ENCODE measurements at places on chromosomes 16 and 17.
A peak's percentile ranks its signal among the peaks of the same experiment; 100 is the strongest.

- DNase-seq, result no peak
These were observed 137.5 kb downstream of the SOCS1 start for GRCh38 chr16:11118479-11118878.

DNA sequence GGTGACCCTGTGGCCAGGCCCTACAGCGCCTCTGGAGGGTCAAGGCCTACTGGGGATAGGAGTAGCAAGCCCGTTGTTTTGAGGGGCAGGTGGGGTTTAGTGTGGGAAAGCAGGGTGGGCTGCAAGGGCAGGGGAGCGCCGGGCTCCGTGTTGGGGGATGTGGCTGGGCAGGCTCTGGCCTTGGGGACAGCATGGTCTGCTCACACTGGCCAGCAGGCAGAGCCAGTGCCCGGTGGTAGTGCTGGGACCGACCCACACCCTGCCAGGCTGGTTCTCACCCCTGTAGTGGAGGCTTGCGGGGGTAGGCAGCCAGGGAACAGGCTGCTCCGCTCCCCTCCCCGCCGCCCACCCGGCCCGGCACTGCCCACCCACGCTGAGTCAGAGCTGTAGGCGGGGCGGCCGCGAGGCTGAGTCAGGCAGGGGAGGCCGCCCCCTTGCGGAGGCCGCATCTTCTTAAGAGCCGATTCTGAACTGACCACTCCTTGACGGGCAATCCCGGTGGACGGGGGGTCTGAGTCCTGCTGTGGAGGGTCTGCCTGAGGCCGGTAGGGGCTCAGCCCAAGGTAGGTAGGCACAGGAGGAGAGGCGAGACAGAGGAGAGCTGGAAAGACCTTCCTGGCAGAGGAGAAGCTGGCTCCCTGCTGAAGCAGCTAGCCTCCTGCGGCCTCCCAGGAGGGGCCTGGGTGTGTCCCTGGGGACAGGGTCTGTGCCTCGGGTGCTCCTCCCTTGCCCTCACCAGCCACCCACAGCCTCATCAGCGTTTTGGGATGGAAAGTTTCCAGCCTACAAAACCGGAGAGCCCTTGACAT is 62.4 kb downstream of the BAIAP2 start:
- peak; percentile 55 for DNase-seq

GRCh38 chr17:6420173-6420641 is 14.7 kb downstream of the AIPL1 start:
- DNase-seq, result no peak

- DNase-seq, result no peak
These were observed 46.4 kb downstream of the SPOP start for GRCh38 chr17:49631496-49631895.

DNA sequence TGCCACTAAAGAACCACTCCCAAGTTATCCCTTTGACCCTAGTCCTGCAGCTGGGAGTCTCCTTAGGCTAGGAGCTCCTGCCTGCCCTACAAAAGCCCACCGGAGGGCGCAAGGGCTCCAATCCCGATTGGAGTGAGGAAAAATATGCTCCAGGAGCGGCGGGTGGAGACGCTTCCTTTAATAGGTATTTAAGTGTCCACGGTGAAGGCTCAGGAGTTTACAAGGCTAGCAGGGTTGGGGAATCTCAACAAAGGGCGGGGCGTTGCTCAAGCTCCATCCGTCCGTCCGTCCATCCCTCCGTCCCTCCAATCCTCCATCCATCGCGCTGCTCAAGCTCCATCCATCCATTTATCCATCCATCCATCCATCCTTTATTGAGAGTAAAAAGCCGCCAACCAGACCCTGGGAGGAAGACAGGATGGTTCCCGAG is 556 bp upstream of the SPNS1 start:
- no peak for DNase-seq

- no peak for DNase-seq
These were observed 7.3 kb downstream of the ZZEF1 start for GRCh38 chr17:4135489-4135888.

- DNase-seq, result no peak
These were observed 5.3 kb upstream of the C16orf74 start for GRCh38 chr16:85755929-85756768.

DNA sequence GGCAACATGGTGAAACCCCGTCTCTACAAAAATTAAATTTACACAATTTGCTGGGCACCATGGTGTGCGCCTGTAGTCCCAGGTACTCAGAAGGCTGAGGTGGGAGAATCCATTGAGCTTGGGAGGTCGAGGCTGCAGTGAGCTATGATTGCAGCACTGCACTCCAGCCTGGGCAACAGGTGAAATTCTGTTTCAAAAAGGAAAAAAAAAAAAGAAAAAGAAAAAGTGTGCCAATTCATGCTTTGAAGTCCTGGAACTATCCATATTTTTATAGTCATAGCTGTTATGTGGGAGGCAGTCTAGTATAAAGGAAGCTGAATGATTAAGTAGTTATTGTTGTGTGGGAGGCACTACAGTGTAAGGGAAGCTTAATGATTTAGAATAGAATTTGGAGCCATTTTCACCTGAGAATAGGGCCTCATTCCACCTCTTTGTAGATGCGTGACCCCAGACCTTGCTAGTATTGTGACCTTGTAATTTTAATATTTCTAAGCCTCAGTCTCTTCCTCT is 31.6 kb downstream of the IQCK start:
- no peak for DNase-seq

- DNase-seq, result no peak
These were observed 223.3 kb upstream of the KCNJ16 start for GRCh38 chr17:69851736-69852135.

- DNase-seq, result no peak
These were observed 306.6 kb downstream of the MAF start for GRCh38 chr16:79293836-79294460.

- DNase-seq, result no peak
These were observed 608 bp upstream of the TRIM37 start for GRCh38 chr17:59107306-59107670.

GRCh38 chr17:50682938-50683337 is 24.8 kb downstream of the ANKRD40 start:
- DNase-seq, result no peak

DNA sequence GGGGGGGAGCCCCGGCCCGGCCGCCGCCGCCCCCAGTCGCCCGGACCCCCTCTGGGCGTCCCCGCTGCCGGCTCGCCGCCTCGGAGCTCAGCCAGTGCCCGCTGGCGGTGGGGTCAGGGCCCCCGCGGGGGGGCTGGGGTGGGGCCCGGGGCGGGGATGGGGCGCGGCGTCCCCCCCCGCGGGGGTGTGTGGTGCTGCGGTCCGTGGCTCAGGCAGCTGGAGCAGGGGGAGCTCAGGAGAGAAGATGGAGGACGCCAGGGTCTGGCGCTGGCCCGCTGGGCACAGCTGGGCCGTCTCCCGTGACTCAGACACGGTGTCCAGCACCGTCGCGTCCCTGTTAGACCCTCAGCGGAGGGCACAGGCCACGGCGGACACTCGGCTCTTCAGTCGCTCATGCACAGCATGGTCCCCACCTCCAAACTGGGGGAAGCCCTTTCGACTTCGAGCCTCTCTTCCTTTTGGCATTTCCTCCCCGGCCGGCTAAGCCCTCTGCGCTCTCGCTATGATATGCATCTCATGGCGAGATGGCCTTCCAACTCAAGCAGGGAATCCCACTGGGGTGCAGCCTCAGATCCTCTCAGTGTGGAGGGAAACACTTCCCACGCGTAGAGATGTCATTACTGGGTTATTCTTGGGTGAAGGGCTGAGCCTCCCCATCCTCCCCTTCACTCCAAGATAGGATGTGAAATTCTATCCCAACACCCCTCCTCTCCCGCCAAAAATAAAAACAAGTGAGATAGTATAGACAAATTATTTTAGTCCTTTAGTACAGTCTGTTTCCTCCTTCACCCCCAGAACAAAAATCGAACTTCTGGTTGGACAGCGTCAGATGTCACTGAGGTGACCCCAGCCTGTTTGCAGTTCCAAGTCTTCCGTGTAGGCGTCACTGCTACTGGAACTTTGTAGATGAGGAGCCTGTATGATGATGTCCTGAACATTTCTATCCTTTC is 522 bp upstream of the VEZF1 start:
- no peak for DNase-seq

DNA sequence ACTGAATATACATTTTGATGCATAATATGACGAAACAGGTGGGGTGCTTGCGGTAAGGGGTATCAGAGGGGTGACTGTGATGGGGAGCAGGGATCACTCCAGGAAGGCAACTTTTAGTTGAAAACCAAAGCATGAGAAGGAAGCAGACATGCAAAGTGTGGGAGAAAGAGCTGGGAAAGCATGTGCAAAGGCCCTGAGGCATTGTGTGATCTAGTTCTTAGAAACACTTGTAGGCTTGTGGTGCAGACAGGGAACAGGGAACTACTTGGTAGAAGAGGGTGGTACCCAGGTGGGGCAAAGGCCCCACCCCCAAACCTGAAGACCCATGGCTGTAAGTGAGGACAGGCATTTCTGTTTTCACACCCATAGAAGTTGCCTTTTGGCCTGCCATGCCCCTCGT is 459.9 kb upstream of the EEF2KMT start:
- no peak for DNase-seq

- DNase-seq, result no peak
These were observed 5.4 kb upstream of the FSCN2 start for GRCh38 chr17:81522491-81523401.

DNA sequence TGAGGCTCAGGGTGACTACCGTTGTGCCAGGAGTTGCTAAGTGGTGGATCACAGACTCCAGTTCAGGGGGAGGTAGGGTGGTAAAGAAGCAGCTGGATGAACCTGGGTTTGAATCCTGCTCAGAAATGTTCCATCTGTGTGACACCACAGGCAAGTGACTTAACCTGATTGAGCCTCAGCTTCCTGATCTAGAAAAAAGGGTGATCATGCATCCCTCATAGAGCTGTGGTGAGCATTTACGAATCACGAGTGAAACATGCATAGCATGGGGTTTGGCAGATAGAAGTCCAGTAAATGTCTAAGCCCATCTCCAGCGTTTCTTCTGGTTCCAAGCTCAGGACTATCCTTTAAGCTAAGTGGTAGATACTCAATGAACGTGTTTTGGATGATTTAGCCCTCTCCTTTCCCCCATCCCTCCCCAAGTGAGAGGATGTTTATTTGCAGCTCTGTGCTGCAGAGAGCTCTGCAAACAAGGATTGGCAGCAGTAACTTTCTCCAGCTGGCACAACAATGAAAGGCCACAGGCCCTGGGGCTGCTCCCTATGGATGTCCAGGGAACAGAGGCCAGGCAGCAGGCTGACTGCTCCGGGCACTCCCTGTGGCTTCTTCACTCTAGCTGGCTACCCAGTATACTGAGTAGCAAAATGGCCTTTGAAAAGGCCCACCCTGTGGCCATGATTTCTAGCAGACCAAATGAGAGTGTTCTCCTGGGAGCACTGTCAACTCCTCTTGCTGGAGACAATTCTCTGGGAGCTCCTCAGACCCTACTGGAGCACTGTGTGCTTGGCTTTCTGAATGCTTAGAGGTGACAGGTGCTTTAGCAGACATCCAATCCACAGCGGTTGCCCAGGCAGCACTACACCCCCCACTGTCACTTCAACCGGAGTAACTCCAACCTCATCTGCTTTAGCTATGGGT is 21.3 kb downstream of the CA4 start:
- no peak for DNase-seq

GRCh38 chr16:30143347-30143702 is 20.3 kb upstream of the MAPK3 start:
- DNase-seq, result no peak

GRCh38 chr16:2282866-2283555 is 15.1 kb upstream of the RNPS1 start:
- DNase-seq, result no peak

DNA sequence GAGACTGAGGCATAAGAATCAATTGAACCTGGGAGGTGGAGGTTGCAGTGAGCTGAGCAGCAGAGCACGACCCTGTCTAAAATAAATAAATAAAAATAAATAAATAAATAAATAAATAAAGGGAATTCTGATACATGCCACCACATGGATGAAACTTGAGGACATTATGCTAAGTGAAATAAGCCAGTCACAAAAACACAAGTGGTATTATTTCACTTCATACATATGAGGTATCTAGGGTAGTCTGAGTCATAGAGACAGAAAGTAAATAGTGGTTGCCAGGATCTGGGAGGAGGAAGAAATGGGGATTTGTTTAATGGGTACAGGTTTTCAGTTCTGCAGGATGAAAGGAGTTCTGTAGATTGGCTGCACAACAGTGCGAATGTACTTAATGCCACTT is 16.3 kb downstream of the PIPOX start:
- no peak for DNase-seq

DNA sequence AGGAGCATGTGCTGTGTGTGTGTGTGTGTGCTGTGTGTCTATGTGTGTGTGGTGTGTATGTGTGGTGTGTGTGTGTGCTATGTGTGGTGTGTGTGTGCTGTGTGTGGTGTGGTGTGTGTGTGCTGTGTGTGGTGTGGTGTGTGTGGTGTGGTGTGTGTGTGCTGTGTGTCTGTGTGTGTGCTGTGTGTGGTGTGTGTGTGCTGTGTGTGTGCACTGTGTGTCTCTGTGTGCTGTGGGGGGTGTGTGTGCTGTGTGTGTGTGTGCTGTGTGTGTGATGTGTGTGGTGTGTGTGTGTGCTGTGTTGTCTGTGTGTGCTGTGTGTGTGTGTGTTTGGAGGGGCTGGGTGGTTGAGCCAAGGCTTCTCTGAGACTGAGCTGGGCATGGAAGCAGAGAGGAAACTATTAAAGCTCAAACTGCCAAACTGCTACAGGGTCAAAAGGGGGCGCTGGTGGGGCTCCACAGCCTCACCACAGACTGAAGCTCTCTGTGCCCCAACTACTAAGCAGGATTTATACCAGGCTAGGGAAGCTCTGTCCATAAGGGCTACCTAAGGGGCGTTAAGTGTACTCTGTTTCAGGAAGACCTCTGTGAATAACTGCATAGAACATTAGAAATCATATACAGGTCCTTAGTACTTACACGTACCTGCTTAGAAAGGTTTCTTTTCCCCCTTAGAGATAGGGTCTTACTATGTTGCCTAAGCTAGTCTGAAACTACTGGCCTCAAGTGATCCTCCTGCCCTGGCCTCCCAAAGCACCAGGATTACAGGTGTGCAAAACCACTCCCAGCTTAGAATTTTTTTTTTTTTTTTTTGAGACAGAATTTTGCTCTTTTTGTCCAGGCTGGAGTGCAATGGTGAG is 27.8 kb upstream of the GHDC start:
- DNase-seq, result peak; percentile 45

DNA sequence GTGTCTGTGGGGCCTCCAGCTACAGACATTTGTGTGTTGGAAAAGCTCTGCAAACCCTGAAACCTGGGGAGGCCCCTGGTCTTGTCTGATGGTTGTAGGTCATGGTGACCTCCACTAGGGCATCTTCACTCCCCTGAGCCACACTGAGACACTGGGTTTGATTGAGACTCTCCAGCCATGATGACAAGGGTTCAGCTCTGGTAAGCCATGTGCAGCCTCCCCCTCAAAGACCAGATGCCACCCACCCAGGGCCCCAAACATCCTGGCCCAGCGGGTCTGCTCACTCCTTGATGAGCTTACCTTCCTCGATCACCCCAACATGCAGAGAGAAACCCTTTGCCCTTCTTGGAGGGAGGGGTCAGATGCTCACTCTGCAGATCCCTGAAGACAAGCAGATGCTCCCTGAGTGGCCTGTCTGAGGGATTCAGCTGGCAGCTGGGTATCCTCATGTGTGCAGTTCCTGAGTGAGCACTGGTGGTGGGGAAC is 101.6 kb downstream of the METRNL start:
- no peak for DNase-seq

Data from T-helper 9 cell (primary cell).